Activated CD4-positive, alpha-beta T cell treated with anti-CD3 and anti-CD28 coated beads, Interleukin-2, amount 10 ng/mL, durations not matched to agents 7 days and 5 days (primary cell): ENCODE measurements at places on chromosomes 4 and X.
A peak's percentile ranks its signal among the peaks of the same experiment; 100 is the strongest.

GRCh38 chr4:35228313-35228712 lies 1016.0 kb downstream of the ARAP2 start:
- no peak for DNase-seq

DNA sequence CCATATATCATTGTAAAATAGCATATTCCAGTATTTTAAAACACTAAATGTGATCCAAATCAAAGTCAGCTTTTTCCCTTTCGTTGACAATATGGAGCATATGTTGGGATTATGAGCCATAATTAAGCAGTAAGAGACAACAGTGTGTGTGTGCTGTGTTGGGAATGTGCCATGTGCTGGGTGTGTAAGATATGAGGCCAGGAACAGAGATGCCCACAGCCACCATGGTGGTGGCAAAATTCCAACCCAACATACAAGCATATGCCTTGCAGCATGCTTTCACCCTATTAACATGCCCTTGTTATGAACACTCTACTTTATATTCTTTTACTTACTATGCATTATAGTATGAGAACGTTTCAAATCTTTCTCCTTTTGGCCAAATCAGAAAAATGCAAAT lies 1560.4 kb upstream of the TENM3 start:
- DNase-seq: no peak

GRCh38 chrX:17788439-17788838 lies 51.1 kb downstream of the SCML1 start:
- peak; percentile 32 for DNase-seq

- DNase-seq: no peak
These were observed 163.3 kb upstream of the USP38 start for GRCh38 chr4:143021384-143021783.
